ENCODE measurements at places on chromosomes 1 and 21. TPM values are rescaled to one million over a fixed set of nuclear protein-coding genes. Genes with fewer than 3 reads are reported as not detected.
A peak's percentile ranks its signal among the peaks of the same experiment; 100 is the strongest.

- H3K36me3 ChIP-seq, result no peaks in the 10 kb centered on the region
- H3K4me1 ChIP-seq, result no peaks in the 10 kb centered on the region
- H3K4me3 ChIP-seq, result no peak overlapping the region
Measured at GRCh38 chr1:238660849-238661248, 725.5 kb upstream of the CHRM3 start.

DNA sequence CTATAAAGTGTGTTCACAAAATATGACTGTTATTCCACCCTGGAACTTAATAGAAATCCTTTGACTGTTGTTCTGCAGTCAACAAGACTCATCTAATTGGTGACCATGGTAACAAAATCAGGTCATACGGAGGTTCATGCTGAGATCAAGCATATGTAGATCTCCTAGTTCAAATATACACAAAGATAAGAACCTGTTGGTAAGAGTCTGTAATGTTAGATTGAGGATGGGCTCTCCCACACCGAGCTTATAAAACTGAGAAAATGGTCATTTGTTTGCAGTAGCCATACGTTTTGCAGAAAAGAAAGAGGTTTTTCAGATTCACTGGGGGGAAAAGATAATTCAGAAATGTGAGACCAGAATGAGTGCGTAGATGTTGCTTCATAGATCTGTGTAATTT is 468.1 kb downstream of the RPS6KC1 start:
- no peak overlapping the region for H3K27ac ChIP-seq
- no peaks in the 10 kb centered on the region for H3K36me3 ChIP-seq
- no peak overlapping the region for H3K4me3 ChIP-seq

The TCHHL1 gene
- not detected for total RNA-seq

The PFDN2 gene
- 90.3 TPM for total RNA-seq

DNA sequence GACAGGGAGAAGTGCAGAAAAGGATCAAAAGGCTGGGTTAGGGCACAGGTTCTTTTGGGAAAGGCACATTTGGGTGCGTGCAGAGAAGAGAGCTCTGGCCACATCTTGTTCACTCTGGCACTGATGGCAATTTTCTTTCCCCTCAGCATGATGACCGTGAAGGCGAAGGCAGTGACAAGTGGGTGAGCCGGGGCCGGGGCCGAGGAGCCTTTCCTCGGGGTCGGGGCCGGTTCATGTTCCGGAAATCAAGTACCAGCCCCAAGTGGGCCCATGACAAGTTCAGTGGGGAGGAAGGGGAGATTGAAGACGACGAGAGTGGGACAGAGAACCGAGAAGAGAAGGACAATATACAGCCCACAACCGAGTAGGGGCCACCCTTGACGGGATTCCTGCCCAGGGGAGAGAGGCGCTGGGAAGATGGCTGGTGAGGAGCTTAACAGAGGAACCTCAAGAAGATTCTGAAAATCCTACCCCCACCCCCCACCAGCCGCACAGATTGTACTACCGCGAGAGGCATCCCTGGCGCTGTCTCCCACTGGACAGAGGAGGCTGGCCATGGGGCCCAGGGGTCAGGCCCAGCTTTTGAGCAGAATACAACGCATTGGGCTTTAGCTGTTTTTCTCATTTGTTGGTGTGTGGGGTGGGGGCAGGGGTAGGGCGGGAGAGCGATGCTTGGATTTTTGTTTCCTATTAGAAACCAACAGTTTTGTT is 2.4 kb upstream of the SH3D21 start:
- H3K36me3 ChIP-seq, result peaks cover 54% of the 10 kb centered on the region
- H3K4me3 ChIP-seq, result no peak overlapping the region

DNA sequence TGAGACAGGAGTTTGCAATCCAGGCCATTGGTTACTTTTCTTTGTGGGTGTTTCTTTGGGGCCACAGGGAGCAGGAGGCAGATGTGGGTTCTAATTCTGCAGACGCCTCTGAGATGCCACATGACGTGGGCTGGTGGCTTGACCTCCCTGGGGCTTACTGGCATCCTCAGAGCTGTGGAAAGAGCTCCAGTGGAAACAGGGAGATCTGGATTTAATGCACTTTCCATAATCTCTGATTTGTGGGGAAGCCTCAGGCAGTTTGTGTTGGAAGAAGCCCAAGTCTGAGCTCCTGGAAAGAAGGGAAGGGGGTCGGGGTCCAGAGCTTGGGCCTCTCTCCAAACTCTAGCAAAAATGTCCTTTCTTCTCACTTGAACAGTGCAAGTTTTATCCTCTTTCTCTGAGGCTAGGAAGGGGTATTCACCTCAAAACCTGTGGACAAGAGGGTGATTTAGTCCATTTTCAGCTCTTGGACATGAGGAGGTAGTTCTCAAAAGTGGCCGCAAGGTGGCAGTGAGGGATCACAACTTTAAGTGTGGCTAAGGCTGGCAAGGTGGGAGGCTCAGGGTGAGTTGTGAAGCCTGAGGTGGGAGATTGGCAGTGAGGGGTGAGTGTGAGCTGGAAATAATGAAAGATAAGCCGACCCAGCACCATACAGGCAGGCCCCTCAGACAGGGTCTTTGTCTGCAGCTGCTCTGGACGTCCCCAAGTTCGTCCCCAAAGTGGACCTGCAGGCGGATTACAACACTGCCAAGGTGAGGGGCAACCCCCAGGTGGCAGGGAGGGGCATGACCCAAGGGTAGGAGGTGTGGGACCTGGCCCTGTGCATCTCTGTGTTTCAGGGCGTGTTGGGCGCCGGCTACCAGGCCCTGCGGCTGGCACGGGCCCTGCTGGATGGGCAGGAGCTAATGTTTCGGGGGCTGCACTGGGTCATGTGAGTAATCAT is 9.2 kb downstream of the IKBKE start:
- peak; percentile 58 for DNase-seq
- H3K4me3 ChIP-seq, result no peak overlapping the region
- no peak overlapping the region for H3K27ac ChIP-seq

The SLFNL1 gene
- not detected for total RNA-seq

GRCh38 chr1:215825056-215825455 is 258.0 kb downstream of the KCTD3 start:
- H3K4me3 ChIP-seq, result no peak overlapping the region
- H3K4me1 ChIP-seq, result no peaks in the 10 kb centered on the region
- no peak for DNase-seq
- H3K27me3 ChIP-seq, result no peaks in the 10 kb centered on the region
- H3K36me3 ChIP-seq, result no peaks in the 10 kb centered on the region

DNA sequence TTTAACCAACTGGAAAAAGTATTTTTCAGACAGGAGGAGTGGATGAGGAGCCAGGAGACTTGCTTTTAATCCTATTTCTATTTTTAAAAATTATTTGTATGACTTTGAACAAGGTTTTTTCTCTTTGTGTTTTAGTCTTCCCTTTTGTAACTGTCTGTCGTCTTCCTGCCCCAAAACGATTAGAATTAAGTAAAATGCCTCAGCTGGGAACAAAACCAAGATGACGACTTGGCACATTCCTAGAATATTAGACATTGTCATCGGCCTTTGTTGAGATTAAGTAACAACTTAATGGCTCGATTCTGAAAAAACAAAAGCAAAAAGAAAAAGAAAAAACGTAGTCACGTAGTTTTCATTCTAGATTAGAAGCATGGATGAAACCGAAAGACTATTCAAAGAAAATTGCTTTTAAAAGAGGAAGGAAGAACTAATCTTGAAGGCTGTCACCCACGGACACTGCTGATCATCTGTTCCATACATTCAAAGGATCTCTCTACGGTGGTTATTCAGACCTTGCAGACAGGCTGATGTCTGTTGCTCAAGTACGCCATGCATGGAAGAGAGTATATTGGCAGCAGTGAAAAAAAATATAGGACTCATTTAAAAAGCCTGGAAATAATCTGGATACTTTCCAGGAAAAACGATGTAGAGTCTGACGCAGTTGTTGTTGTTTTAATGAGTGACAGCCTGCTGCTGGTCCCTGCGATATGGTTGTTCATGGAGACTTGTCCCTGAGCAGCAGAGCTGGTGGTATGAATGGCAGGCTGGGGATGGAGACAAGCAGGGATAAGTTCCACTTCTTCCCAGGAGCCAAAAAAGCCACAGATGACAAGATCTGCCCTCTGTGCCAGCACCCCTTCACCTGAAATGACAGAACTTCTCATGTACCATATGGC is 16.8 kb downstream of the GNG4 start:
- no peaks in the 10 kb centered on the region for H3K27me3 ChIP-seq
- H3K36me3 ChIP-seq, result no peaks in the 10 kb centered on the region
